ENCODE measurements at places on chromosomes 2 and 18.

GRCh38 chr2:231386446-231386845, 9.1 kb upstream of the B3GNT7 start:
- DNase-seq: no peak

DNA sequence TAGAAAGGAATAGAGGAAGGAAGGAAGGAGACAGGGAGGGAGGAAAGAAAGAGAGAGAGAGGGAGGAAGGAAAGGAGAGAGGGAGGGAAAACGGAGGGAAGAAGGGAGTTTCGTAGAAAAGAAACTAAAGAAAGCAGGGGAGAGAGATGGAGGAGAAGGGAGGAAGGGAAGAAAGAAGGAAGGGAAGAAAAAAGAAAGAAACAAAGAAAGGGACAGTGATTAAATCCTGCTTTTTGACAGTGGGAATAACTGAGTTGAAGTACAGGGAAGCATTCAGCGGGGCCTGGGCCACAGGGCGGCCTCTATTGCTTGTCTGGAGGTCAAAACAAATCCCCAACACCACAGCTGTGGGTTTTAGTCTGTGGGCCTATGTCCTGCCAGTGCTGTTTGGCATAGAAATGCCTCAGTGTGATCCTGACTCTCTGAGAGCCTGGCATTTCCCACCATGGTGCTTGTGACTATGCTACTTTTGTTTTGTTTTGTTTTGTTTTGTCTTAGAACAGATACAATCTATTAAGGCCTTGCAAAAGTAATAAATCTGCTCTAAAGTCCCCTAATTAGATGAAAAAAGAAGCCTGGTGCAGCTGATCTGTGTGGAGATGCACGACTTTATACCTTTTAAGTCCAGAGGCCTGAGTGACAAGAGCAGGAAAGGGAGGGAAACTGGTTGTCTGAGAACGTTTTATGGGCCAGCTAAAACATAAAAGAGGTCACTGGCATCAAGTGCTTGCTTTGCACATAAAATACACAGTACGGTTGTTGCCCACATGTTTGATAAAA, 40.0 kb downstream of the IL1RL2 start:
- DNase-seq: no peak

DNA sequence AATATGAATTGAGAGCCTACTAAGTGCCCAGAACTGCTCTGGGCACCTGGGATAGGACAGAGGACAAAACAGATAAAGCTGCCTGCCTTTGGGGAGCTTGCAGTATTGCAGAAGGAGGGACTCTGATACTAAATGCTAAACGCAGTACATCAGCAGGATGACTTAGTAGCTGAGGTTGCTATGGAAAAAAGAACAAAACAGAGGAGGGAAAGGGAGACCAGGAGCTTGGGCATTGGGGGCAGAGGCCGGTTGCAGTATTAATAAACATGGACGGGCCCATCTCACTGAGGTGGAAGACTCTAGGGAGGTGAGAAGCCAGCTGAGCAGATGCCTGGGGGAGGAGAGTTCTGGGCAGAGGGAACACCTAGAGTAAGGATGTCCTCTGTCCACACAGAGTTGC, 66.1 kb upstream of the SP3 start:
- DNase-seq: no peak

DNA sequence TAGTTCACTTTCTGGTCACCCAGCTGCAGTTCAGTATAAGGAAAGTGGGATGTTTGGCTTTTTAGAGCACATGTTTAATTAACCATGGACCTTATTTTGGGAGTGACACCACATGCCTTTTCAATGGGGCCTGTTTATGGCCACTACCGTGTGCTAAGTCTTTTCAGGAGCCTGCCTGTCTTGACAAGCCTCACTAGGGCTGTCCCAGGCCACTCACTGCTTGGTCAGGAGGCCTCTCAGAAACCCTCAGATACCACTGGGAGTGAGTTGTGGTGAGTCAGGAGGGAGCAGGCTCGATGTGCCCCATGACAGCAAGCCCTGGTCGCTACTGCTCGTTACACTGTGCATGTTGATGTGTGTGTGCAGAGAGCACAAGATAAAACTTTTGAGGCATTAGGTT, 123.0 kb downstream of the MAP4K4 start:
- DNase-seq: no peak

GRCh38 chr2:33258387-33258786, 218.1 kb upstream of the RASGRP3 start:
- DNase-seq: no peak

DNA sequence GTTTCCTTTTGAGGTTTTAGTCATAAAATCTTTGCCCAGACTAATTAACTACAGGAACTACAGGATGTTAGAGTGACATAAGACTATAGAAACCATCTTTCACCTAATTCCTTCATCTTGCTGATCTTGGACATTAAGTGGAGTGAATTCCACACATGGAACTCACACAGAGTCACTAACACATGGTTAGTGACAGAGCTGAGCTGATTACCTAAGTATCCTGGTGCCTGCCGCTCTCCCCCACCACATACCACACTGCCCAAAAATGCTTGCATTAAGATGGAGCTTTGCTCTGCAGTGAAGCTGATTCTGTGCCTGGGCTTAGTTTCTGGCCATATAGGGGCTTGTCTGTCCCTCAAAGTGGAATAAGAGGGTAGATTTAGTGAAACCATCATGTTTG, 332.9 kb upstream of the NT5C1B start:
- DNase-seq: no peak

GRCh38 chr2:235087832-235088495, 136.1 kb downstream of the SH3BP4 start:
- DNase-seq: no peak

GRCh38 chr2:200788121-200788718, 23.5 kb upstream of the BZW1 start:
- DNase-seq: no peak

DNA sequence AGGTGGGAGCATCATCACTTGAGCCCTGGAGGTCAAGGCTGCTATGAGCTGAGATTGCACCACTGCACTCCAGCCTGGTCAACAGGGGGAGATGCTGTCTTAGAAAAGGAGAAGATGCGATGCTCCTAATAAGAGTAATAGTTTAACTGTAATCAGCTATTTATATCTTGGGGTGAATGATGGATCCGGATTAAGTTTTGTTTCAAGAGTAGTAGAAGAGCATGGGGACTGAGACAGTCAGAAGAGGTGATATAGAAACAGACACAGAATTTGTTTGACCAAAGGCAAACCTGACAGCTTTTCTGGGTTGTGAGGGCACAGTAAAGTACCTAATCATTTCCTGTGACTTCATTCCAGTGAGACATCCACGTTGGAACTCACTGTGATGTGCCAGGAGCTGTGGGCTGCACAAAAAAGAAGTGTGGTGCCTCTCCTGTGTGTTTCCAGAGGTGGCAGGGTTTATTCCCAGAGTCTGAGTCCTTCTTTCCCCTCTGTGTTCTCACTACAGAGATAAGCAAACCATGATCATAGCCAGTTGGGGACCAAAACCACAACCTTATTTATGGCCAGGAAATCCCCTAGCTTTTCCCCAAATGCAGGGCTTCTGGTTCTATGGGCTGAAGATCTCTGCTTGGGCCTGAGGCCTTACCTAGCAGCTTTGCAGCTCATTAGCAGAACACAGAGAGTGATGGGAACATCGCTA, 113.7 kb downstream of the XRCC5 start:
- DNase-seq: no peak

GRCh38 chr2:64672708-64673107, 19.0 kb upstream of the SERTAD2 start:
- DNase-seq: no peak

DNA sequence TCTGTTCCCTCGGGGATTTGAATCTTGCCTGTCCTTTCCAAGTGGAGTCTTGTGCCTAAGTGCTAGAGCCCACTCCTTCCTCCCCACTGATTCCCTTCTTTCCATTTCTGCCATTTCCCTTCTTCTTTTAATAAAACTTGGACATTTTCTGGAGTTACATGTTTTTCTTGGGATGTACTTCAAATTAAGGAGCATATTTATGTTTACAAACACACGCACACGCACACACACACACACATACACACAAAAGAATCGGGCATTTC, 154.2 kb downstream of the TGIF1 start:
- no peak for DNase-seq

DNA sequence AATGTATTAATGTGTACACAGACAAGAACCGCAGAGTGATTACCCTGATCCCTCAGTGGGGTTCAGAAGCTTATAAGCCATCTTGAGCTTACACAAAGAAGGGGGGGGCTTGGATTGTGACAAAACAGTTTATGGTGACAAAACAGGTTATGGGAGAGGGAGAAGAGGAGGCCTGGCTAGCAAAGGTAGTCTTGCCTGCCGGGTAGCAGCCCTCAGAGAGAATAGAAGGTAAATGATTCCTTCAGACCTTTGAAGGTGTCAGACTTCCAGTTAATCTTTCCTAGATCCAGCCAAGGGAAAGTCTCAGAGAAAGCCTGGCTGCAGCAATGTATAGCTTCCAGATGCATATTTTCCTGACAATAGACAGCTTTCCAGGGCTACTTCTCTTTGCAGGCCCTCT, 44.6 kb upstream of the RAPH1 start:
- DNase-seq: no peak

GRCh38 chr2:18209934-18210639, 331.6 kb downstream of the KCNS3 start:
- DNase-seq: no peak

DNA sequence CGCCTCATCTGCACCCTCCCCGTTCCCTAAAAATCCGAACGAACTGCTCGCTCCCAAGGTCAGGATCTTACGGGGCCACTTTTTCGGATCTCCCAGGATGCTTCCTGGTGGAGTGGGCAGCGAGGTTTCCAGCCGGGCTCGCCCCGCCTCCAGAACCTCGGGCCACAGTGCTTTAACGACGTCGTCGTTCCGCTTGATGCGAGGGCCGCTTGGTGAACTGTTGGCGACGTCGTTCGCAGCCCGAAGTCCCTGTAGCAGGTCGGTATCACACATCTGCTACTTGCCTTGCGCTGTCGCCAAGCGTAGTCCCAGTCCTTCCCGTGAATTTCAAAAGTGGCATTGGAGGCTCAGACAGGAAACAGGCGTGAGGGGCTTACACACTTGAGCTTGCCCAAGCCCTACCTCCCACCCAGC, 15.3 kb downstream of the EVX2 start:
- no peak for DNase-seq

GRCh38 chr2:54947136-54947535, 103.1 kb downstream of the RTN4 start:
- DNase-seq: no peak

GRCh38 chr2:156763174-156763573, 327.0 kb downstream of the GPD2 start:
- DNase-seq: no peak

GRCh38 chr2:149725234-149725633, 137.7 kb upstream of the MMADHC start:
- no peak for DNase-seq

- DNase-seq: no peak
Measured at GRCh38 chr2:162211732-162212131, 31.5 kb downstream of the FAP start.

- no peak for DNase-seq
Measured at GRCh38 chr2:37459095-37459981, 114.9 kb downstream of the QPCT start.

DNA sequence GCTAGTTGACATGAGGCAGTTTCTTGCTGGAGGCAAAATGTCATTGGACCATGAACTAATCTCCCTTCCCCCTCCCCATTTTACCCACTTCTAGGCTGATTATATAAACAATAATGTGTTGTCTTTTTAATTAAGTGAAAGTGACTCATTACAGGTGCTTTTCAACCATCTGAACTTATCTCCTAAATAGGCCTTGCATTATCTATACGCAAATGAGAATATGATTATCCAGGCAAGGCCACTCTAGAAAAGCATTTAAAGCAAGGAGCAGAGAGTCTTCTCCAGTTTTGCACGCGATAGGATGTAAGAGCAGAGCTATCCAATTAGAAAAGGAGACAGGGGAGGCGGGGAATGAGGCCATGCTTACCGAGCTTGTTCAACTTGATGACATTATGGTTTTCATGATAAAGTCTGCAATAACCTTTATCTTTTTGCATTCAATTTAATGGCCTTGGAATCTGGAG, 286.1 kb upstream of the SIX3 start:
- no peak for DNase-seq

GRCh38 chr2:10811517-10811916, 1.1 kb downstream of the PDIA6 start:
- no peak for DNase-seq

DNA sequence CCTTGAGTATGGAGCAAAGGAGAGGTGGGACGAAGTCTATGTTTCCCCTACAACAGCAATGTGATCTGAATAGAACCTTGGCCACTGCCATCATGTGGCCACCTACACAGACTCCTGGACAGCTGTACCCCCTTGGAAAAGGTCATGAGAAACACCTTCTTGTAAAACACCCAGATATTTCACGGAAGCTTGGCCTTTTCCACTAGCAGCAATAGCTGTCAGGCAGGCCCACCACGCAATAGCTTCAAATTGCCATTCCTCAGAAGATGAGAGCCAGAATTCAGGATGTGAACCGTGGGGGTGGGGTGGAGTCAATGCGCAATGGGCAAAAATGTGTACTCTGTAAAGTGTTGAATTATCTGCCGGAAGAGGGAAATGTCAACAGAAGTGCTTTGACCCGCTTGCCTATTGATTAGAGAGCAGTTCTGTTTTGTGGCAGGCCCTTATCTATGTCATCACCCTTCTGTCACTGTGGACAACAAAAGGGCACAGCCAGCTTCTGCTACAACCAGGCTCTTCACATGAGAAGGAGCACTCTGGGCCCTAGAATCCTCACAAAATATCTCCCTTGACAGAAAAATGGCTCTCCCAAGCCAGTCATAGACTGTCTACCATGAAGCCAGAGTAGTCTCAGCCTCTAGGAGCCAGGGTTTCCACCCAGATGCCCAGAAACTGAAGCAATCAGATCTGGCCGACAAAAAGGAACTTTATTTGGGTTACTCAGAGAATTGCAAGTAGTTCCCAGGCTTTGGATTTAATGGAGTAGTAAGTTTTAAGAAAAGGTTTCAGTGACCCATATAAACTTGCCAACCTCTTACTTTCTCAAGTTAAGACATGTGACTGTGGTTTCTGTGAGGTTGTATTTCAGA, 9.5 kb downstream of the INPP1 start:
- DNase-seq: no peak

DNA sequence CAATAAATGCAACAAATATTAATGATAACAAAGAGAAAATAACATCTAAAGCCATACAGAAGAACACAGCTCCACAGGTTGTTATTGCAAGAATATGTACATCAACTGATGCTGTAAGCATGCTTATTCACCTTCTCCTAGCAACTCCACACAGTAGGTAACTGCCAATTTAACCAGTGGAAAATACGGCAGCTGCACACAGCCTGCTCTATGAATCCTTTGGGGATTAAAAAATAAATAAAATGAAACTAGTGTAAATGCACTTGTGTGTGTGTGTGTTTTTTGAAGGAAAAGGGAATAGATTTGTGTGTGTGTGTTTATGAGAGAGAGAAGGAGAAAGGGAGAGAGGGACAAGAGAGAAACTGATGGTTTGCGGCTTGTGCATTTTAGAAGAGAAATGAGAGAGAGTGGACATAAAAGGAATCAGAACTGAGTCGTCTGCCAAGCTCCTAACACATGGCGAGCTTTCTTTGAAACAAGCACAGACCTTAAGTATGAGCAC, 96.2 kb upstream of the PDE1A start:
- no peak for DNase-seq

GRCh38 chr2:1510176-1510575, 96.9 kb downstream of the TPO start:
- no peak for DNase-seq
